ENCODE measurements at places on chromosomes 3 and 15. TPM values are rescaled to one million over a fixed set of nuclear protein-coding genes. Genes with fewer than 3 reads are reported as not detected.

DNA sequence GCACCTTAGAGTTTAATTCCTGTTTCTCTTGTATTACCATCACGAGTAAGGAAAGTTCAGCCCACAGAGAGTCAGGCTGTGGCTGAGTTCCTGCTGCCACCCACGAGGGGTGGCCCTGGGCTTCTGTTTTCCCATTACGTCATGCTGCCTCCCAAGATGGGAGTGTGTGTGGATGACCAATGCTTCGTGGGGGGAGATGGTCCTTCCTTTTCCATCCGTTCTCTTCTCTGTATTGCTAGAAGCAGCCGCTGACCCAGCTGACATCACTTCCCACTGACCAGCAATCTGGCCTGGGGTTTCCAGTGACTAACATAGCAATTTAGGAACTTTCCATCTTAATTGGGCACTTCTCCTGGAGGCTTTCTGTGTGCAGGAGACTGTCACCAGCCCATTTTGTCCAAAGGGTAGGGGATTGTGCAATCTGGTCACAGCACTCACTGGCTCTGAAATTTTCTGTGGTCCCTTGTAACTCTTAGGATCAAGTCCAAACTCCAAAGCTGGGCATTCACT, 9.3 kb downstream of the IRAK2 start:
- no peaks in the 10 kb centered on the region for H3K27me3 ChIP-seq
- H3K27ac ChIP-seq = peak overlapping the region; percentile 62
- H3K36me3 ChIP-seq = no peaks in the 10 kb centered on the region
- H3K4me3 ChIP-seq = no peak overlapping the region
- peak; percentile 73 for DNase-seq

The ESYT3 gene
- 0.29 TPM for total RNA-seq

The GOLGA6A gene
- total RNA-seq = 1.3 TPM

DNA sequence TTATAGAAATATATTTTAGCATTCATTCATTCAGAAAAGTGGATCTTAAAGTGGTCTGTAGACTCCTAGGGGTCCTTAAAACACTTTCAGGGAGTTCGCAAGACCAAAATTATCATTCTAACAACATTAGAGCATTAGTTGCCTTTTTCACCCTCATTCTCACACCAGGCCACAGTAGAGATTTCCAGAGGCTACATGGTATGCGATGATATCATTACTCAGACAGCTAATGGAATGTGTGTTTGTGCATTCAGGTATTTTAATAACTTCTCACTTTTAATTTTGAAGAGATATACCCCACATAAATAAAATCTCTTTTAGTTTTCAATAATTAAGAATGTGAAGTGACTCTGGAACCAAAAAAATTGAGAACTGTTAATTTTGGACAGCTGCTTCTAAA, 206.9 kb downstream of the NSUN3 start:
- no peak overlapping the region for H3K4me3 ChIP-seq
- H3K27ac ChIP-seq = no peak overlapping the region
- no peaks in the 10 kb centered on the region for H3K4me1 ChIP-seq
- no peaks in the 10 kb centered on the region for H3K27me3 ChIP-seq
- no peaks in the 10 kb centered on the region for H3K36me3 ChIP-seq
- DNase-seq = no peak

The ERC2 gene
- not detected for total RNA-seq

The GOLGA6L9 gene
- 1.2 TPM for total RNA-seq

The SUSD5 gene
- total RNA-seq = not detected

GRCh38 chr3:16614033-16615031, 9.1 kb upstream of the DAZL start:
- peak overlapping the region; percentile 6 for H3K4me3 ChIP-seq
- H3K27me3 ChIP-seq = no peaks in the 10 kb centered on the region
- H3K4me1 ChIP-seq = no peaks in the 10 kb centered on the region
- H3K27ac ChIP-seq = no peak overlapping the region

DNA sequence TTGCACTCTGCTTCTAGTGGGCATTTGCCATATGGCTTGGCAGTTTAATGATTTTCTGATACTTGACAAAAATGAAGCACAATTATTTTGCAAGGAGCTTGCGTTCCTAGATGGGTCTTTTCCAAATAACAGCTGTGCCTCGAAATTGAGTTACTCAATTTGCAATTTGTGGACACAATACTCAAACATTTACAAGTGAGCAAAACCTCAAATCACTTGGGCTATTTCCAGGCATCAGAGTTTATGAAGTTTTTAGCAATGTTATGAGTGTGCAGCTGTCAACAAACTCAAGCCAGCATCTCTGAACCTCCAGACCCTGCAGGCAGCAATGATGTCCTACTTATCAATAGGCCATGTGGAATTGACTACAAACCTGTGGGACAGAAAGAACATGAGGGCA, 41.3 kb downstream of the NMNAT3 start:
- H3K27ac ChIP-seq = no peak overlapping the region
- no peaks in the 10 kb centered on the region for H3K36me3 ChIP-seq
- no peaks in the 10 kb centered on the region for H3K27me3 ChIP-seq
- DNase-seq = no peak
- no peak overlapping the region for H3K4me3 ChIP-seq

GRCh38 chr15:68504681-68505170, 72.8 kb upstream of the ITGA11 start:
- DNase-seq = no peak
- H3K4me1 ChIP-seq = no peaks in the 10 kb centered on the region
- no peaks in the 10 kb centered on the region for H3K36me3 ChIP-seq
- no peaks in the 10 kb centered on the region for H3K27me3 ChIP-seq
- H3K27ac ChIP-seq = no peak overlapping the region
- no peak overlapping the region for H3K4me3 ChIP-seq

The CHRNB4 gene
- total RNA-seq = not detected

GRCh38 chr3:41768363-41768762, 193.5 kb downstream of the ULK4 start:
- H3K36me3 ChIP-seq = no peaks in the 10 kb centered on the region
- DNase-seq = no peak
- H3K4me3 ChIP-seq = no peak overlapping the region
- H3K27me3 ChIP-seq = no peaks in the 10 kb centered on the region
- no peaks in the 10 kb centered on the region for H3K4me1 ChIP-seq

DNA sequence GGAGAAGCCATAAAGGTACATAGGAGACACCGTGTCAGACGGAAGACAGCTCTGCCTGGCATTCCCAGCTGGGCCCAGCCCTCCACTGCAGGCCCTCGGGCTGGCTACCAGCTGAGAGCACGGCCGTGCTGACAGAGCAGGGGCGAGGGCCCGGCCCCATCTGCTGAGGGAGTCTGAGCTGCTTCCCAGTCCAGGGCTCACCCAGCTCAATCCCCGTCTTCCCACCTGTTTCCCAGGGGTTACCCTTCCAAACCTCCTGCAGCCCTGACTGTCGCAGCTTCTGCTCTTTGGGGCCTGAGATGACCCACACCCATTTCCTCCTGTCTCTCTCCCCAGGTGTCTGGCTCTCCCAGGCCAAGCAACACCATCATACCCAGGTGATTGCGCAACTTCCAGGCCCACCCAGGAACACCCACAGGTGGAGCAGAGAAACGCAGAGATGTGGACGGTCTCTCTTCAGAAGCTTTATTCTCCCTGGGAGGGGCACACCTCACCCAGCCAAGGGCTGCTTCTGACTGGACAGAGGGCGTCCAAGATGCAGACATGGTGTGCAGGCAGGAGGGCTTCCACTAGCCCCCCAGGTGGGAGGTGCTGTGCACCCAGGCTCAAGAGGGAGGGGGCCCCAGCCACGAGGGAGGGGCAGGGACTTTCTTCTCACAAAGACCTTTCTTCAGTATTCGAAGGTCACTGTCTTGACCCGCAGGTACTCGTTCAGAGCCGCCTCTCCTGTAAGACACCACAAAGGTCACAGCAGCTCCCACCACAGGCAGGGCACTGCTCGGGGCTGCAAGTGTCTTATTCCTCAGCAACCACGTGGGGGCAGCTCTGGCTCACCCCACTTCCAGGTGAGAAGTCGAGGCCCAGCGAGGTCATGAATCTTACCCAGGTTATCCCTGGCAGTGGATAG, 19.4 kb upstream of the SLC41A3 start:
- no peaks in the 10 kb centered on the region for H3K36me3 ChIP-seq
- no peaks in the 10 kb centered on the region for H3K4me1 ChIP-seq
- no peak overlapping the region for H3K27ac ChIP-seq
- no peak overlapping the region for H3K4me3 ChIP-seq

- H3K27ac ChIP-seq = no peak overlapping the region
- no peaks in the 10 kb centered on the region for H3K36me3 ChIP-seq
Observed at GRCh38 chr3:45319231-45319995, 69.0 kb upstream of the LARS2 start.

DNA sequence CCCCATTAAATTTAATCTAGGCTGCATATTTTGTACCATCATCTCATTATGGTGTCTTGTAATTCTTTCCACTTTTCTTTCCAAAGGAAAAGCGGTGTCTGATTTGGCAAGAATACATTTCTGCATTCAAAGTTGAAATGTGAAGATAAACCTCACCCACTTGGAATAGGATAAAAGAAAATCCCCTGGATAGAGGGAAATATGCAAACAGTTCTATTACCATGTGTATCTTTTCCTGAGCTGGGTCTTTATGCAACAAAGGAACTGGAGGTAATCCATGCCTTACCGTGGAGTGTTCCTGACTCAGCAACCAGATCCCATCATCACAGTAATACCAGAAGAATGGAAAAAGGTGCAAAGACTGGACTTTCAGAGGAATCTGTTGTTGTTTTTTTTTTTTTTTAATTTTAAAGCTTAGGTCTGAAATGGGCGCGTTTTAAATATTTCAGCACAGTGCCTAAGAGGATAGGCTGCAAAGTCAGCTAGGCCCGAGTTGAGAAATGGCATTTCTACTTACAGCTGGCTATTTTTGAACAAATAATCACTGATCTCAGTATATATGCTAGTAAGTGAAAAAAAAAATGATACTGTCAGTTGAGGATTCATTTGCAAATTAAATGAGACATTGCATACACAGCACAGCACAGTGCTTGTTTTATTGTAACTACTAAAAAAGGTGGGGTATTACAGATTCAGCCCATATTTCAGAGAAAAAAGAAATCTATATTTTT, 55.5 kb upstream of the ADAMTS9 start:
- no peak overlapping the region for H3K27ac ChIP-seq
- H3K27me3 ChIP-seq = no peaks in the 10 kb centered on the region
- no peaks in the 10 kb centered on the region for H3K4me1 ChIP-seq
- H3K36me3 ChIP-seq = no peaks in the 10 kb centered on the region

The FAM3D gene
- not detected for total RNA-seq

The SYNPR gene
- not detected for total RNA-seq

- no peaks in the 10 kb centered on the region for H3K27me3 ChIP-seq
- peaks cover 6% of the 10 kb centered on the region for H3K4me1 ChIP-seq
- DNase-seq = no peak
- H3K27ac ChIP-seq = no peak overlapping the region
Observed at GRCh38 chr3:31092748-31093589, 198.5 kb upstream of the GADL1 start.

DNA sequence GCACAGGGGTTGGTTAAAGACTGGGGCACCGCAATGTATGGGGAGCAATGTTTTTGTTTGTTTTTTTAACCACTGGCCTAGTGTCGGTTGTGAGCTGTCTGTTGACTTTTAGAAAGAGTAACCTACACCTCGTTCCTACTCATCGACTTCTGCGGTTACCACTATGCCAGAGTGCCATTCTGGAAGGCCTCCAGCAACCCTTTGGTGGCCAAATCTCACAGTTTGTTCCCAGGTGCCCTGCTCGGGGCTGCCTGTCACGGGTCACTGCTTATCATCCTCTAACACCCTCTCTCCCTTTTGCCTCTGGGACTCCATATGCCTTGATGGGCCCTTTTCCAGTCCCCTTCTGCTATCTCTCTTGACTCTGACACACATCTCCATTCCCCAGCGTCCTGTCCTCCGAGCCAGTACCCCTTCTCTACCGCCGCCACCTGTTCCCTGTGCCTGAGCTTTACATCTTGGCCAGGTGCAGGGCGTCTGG, 290.4 kb upstream of the C2CD4B start:
- H3K4me3 ChIP-seq = no peak overlapping the region
- H3K27ac ChIP-seq = no peak overlapping the region
- H3K27me3 ChIP-seq = no peaks in the 10 kb centered on the region
- DNase-seq = no peak

DNA sequence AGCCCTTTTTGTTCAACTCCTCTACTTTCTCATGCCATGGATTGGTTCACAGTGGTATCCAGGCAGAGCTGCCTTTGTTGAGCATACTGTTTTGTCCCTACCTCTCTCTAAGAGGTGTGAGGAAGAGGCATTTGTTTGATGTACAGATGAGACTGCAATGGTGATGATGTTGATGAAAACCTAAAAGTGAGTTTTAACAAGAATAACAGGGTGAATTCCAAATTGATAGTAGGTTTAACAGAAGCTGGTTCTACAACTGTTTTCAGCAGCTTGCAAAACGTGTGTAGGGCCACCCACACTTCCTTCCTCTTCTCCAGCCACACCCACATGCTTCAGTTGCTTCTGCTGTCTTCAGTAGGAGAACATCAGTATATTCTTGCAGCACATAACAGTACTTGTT, 10.2 kb downstream of the SNRK start:
- no peak overlapping the region for H3K27ac ChIP-seq
- H3K4me1 ChIP-seq = peaks cover under 1% of the 10 kb centered on the region
- H3K4me3 ChIP-seq = no peak overlapping the region
- H3K27me3 ChIP-seq = no peaks in the 10 kb centered on the region
- no peak for DNase-seq
- no peaks in the 10 kb centered on the region for H3K36me3 ChIP-seq

GRCh38 chr15:47820057-47820746, 102.9 kb downstream of the SEMA6D start:
- no peaks in the 10 kb centered on the region for H3K27me3 ChIP-seq
- no peak overlapping the region for H3K27ac ChIP-seq
- H3K4me3 ChIP-seq = no peak overlapping the region
- no peak for DNase-seq
- H3K4me1 ChIP-seq = no peaks in the 10 kb centered on the region

The CCR5 gene
- total RNA-seq = 0.37 TPM

The SLC28A2 gene
- total RNA-seq = not detected

DNA sequence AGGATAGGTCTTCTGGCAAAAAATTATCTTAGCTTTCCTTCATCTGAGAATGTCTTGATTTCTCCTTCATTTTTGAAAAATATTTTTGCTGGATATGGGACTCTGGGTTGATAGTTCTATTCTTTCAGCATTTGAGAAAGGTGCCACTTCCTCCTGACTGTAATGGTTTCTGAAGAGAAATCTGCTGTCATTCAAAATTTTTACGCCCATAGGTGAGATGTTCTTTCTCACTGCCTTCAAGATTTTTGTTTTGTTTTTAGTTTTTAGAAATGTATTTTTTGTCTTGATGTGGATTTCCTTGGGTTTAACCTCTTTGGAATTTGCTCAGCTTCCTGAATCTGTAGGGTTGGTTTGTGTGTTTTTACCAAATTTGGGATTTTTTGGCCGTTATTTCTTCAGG, 37.1 kb upstream of the ATP2B2 start:
- H3K27me3 ChIP-seq = no peaks in the 10 kb centered on the region
- no peak overlapping the region for H3K27ac ChIP-seq
- no peak overlapping the region for H3K4me3 ChIP-seq
- DNase-seq = no peak
- no peaks in the 10 kb centered on the region for H3K36me3 ChIP-seq

- H3K4me3 ChIP-seq = no peak overlapping the region
- no peak for DNase-seq
- no peaks in the 10 kb centered on the region for H3K27me3 ChIP-seq
- H3K27ac ChIP-seq = no peak overlapping the region
Observed at GRCh38 chr15:101244036-101244781, 7.6 kb downstream of the CHSY1 start.

Data from right lobe of liver (tissue), 6 donors.